ENCODE measurements at places on chromosomes 5 and 9.

DNA sequence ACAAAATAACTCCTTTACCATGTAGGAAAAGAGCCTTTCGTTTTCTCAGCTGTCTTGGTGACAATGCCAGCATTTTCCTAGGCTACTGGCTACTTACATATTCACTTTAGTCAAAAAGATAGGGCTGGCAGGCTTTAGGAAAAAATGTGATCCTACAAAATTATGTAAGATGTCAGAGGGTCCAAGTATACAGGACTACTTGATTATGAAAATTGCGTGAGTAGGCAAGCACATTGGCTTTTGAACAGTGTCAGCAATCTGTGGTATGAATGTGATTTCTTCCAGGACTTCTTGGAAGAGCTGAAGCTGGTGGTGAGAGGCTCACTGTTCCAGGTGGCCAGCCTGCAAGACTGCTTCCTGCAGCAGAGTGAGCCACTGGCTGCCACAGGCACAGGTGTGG, 22.8 kb downstream of the THBS4 start:
- no peak for DNase-seq

DNA sequence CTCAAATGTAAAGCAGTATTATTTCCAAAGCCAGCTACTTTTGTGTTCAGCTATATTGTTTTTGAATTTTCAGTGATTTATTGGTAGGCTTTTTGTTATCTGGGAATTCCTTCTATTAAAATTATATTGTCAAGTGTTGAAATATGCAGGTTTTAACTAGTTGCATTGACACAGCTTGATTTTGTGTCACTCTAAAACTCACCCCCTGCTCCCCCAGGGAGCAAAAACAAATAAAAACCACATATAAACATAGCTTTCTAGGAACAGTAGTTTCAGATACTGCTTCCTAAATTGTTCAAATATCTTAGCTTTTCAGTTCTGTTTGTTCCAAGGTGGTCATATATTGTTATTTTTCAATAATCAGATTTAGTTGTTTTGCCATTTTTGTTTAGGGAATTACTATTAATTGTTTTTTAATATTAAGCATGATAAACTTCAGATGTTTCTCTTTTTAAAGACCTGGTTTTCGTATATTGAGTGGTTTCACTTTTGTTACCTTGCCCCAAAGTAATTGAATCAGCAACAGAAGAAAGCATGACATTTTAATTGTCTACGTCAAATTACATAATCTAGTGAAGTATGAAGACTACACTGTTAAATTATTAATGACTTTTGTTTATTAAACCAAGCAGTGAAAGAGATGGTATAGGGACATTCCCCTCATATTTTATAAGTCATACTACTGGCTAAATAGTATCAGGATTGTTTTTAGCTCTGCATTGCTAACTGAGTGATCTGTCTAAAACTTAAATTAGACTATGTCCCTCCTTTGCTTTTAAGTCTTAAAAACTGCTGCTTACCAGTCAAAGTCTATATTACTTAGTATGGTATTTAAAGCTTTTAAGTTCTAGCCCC, 43.4 kb downstream of the ERBIN start:
- no peak for DNase-seq

DNA sequence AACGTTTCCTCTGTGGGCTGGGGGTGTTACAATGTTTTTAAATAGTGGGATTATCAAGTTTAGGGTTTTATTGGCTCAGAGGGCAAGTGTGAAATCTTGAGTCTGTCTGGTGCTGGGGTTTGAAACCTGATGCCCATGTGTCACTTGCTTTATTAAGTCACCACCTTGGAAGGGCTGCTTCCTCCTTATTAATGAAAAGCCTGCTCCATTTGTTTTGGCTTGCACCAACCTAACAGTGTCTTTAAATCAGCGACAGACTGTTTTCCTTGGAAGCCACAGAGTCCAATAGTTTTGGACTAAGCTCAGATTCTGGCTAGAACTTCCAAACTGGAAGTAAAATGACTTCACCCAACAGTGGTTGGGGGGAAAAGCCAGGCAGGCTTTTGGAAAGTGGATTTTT, 10.7 kb upstream of the PALM2AKAP2 start:
- DNase-seq: no peak

- no peak for DNase-seq
Measured at GRCh38 chr5:157446412-157446935, 13.5 kb upstream of the NIPAL4 start.

DNA sequence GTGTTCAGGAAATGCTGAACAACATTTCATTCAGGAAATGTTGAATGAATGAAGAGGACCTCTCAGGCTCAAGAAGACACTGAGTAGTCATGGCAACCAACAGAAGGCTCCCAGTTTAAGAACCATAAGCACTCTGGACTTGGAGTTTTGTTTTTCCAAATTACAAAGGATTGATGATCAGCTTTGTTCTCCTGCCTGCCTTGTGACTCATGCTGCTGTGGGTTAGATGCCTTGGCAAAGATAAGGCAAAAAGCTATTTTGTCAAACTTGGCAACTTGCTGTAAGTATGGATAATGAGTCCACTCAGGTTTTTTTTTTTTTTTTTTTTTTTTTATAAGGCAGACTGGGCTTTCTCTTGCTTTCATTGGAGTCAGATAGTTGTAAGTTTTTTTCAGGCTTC, 365.0 kb downstream of the TMEM232 start:
- DNase-seq: no peak

- DNase-seq: no peak
Measured at GRCh38 chr5:95741458-95741857, 10.3 kb downstream of the RHOBTB3 start.

DNA sequence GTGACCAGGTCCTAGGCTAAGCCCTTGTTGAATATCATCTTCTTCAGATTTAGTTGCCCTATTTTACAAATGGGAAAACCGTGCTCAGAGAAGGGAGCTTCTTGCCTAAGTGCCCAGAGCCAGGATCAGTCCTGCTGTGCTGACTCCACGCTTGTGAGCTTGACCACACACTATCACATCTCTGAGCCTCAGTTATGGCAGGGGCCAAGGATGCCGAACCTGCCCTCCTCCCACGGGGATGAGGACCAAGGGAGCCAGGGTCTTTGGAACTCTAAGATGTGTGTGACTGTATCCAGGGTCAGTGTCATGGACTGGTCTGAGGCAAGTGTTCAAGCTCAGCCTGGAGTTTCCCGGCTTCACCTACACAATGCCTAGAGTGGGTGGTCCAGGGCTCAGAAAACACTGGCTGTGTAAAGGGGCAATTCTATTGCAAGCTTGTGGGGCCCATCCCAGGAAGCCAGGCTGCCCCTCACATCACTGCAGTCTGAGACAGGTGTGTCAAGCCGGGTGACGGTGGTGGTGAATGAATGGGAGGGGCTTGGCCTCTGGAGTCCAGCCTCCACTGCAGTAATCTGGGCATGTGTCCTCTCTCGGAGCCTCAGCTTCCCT, 235.7 kb downstream of the PBX3 start:
- no peak for DNase-seq

DNA sequence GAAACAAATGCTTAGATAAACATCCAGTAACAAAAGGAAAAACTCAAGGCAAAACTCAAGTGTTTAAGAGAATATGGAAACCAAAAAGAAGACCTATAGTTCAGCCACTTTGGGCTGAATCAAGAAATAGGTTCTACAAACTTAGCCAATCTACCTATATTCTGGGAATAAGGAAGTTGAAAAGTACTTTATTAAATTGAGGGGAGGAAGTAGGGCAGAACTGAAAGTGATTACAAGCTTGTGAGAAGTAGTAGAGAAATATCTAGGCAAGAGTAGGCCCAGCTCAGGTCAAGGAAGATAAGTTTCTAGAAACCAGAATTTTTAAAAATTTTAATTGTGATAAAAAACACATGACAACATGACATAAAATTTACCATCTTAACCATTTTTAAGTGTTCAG, 384.8 kb upstream of the PCSK5 start:
- DNase-seq: no peak

DNA sequence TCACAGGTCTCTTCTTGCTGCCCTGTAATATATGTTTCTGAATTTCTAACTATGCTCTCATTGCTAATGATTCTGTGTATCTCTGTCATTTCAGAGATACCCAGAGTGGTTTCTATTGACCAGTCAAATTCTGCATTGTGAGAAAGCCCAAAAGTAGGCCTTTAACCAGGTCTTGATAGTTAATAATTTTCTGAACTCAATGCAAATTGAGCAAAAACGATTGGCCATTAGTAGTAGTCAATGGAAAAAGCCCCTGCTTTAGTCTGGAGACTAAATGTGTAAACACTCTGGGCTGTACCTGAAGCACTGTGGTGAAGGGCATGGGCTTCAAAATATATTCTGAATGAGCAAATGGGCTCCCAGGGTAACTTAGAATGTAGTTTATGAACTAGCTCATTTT, 307.6 kb downstream of the ARL15 start:
- no peak for DNase-seq

GRCh38 chr5:92730486-92730885, 850.5 kb downstream of the NR2F1-AS1 start:
- no peak for DNase-seq

GRCh38 chr9:22650946-22651345, 204.3 kb downstream of the DMRTA1 start:
- DNase-seq: no peak

DNA sequence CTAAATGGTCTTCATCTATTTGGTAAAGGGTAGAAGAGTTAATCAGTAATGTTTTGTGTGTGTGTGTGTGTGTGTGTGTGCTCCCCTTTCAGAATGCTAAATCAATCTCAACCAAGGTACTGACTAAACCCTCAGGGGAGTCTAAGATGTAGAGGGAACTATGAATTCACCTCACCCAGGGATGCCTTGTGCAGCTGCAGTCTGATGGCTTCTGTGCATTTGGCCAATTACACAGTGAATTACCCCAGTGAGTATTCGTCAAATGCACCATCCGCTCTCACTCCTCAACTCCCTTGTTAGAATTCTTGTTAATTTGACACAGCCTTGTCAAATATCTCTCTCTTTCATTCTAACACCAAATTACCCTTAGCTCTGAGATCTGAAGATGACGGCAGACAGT, 234.6 kb downstream of the GABRB2 start:
- DNase-seq: no peak

GRCh38 chr5:73307645-73308355, 134.8 kb downstream of the TMEM174 start:
- DNase-seq: no peak

GRCh38 chr5:37918424-37918823, 78.6 kb upstream of the GDNF start:
- no peak for DNase-seq

- no peak for DNase-seq
Measured at GRCh38 chr5:148697809-148698196, 43.5 kb upstream of the HTR4 start.

DNA sequence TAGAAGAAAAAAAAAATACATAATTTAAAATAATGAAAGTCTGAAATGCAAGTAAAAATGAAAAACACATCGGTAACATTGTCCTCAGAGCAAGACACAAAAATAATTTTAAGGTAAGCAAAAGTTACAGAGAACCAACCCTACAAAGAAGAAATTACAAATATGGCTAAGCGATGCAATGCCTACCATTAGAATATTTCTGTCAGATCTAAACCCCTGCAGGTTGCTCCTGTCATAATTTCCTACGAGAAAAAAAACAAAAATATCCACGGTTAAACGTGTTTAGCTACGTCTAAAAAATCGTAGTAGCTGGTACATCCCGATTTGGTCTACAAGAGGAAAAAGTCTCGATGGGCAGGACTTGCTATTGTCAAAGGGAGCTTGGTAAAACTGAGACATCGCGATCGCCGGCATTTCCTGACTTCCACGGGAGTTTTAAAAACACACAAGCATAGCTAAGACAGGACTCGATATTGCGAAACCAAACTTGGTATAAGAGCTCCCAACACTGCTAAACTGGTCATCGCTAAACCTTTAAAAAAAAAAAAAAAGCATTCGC, 1.1 kb upstream of the ANXA2R start:
- DNase-seq: no peak

- no peak for DNase-seq
Measured at GRCh38 chr9:136645352-136645902, 17.3 kb upstream of the EGFL7 start.

- DNase-seq: no peak
Measured at GRCh38 chr5:57841676-57842363, 359.2 kb upstream of the ACTBL2 start.

- no peak for DNase-seq
Measured at GRCh38 chr9:99515093-99515492, 293.0 kb downstream of the SEC61B start.

DNA sequence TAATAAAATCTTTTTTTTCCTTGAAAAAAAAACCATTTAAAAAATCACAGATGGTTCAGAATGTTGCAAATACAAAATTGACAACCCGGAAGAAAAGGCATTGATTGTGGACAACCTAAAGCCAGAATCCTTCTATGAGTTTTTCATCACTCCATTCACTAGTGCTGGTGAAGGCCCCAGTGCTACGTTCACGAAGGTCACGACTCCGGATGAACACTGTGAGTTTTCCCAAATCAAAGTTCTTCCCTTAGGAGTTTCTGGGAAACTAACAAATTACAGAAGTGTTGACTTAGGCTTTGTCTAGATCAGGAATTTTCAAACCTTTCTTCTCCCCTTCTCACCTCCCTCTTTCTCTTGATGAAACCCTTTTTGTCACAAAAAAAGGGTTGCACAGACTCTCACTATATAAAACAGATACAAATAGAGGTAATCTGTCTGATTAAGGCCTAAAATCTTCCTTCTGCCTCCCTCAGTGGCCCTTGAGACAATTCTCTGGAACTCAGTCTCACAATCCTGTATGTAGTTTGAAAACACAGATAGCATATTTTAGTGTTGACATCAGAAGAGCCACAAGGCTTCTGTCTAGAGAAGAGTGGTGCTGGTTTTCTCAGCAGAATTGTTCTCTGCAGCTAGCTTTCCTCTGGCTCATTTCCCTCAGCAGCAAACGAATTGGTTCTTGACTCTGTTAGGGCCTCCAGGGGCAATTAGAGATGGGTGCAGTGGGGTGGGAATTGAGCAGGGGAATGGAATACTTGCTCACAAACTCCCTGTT, 79.5 kb downstream of the OSMR start:
- no peak for DNase-seq

DNA sequence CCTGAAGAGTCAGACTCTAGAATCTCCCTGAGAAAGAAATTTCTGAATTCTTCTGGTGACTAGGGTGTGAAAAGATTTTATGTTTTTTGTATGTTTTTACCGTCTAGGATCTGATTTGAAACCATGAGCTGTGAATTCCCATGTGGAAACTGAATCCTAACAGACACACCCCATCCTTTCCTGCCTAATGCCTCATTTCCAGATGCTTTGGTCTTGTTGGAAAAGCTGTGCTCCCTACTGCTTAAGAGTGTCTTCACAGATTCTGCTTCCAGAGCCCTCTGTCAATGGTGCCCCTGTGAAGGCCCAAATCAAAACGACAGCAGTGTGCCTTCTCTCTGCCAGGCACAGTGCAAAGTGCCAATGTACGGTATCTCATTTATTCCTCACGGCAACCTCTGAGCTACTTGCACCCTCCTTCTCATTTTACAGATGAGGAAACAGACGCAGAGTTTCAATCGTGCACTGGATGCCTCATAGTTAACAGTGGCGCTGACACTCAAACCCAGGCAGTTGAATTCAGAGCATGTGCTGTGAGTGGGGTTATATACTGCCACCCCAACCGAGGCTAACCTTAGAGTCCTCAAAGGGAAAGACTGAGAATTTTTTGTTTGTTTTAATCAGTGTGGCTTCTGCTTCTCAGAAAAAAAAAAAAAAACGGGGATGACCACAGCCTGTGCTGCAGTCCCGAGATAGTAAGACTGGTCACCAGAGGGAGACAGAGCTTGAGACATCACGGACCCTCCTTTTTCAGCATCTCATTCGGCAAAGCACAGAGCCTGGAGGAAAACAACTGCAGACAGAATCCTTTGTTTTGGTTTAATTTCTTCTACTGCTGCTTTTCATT, 188.4 kb downstream of the SNCAIP start:
- DNase-seq: no peak
